Activated CD4-positive, alpha-beta memory T cell treated with anti-CD3 and anti-CD28 coated beads, Interleukin-2, amount 10 ng/mL, durations not matched to agents 7 days and 5 days (primary cell): ENCODE measurements at places on chromosomes 16 and 17.

DNA sequence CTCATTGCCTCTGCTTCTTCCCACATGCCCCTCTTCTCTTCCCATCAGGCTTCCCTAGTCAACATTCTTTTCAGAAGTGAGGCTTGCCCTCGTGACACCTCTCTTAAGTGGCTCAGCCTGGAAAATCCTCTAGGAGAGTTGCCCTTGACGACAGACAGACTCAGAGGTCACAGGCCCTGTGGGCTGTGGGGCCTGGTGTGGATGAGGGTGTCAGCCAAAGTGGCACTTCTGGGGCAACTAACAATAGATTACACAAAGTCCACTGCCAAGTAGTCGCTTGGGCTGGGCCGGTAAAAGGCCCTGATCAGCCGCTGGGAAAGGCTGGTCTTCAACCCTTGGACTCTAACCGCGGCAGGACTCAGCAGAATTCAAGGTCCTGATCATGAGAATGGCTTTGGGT is 33.7 kb upstream of the METTL16 start:
- no peak for DNase-seq

DNA sequence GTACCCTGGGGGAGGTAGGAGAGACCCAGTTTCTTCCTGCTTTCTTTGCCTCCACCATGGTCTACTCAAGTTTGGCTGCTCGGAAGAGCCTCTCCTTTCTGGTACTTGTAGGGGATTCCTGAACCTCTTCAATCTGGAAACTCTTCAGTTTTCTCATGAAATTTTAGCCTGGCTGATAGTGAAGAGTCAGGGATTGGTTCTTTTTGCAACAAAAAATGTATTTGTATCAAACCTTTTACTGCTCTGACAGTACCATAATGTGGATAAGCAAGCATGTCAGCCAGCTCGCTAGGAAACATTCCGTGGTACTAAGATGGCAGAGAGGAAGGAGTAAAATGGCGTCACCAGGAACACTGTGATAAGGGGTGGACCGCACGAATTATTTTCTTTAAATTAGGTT is 55.4 kb downstream of the NUP93 start:
- DNase-seq, result no peak

- no peak for DNase-seq
Observed at GRCh38 chr17:66928949-66929348, 35.6 kb upstream of the CACNG4 start.

GRCh38 chr17:76822184-76822778 is 45.9 kb upstream of the MGAT5B start:
- no peak for DNase-seq

DNA sequence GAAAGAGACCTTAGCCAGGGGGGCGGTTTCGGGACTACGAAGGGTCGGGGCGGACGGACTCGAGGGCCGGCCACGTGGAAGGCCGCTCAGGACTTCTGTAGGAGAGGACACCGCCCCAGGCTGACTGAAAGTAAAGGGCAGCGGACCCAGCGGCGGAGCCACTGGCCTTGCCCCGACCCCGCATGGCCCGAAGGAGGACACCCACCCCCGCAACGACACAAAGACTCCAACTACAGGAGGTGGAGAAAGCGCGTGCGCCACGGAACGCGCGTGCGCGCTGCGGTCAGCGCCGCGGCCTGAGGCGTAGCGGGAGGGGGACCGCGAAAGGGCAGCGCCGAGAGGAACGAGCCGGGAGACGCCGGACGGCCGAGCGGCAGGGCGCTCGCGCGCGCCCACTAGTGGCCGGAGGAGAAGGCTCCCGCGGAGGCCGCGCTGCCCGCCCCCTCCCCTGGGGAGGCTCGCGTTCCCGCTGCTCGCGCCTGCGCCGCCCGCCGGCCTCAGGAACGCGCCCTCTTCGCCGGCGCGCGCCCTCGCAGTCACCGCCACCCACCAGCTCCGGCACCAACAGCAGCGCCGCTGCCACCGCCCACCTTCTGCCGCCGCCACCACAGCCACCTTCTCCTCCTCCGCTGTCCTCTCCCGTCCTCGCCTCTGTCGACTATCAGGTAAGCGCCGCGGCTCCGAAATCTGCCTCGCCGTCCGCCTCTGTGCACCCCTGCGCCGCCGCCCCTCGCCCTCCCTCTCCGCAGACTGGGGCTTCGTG is at the start of gene MAPT:
Gene MAPT (plus strand): TSS at position 533 of the 763 bp plus-strand sequence. CDS start 67,784 bp downstream, outside the sequence.
- DNase-seq, result peak; percentile 81

GRCh38 chr17:45639297-45639849 is 144.7 kb upstream of the CRHR1 start:
- DNase-seq, result peak; percentile 0

DNA sequence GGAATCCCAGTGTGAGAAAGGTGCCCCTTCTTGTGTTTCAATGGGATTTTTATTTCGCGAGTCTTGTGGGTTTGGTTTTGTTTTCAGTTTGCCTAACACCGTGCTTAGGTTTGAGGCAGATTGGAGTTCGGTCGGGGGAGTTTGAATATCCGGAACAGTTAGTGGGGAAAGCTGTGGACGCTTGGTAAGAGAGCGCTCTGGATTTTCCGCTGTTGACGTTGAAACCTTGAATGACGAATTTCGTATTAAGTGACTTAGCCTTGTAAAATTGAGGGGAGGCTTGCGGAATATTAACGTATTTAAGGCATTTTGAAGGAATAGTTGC is 567 bp downstream of the UBB start:
- DNase-seq, result no peak

DNA sequence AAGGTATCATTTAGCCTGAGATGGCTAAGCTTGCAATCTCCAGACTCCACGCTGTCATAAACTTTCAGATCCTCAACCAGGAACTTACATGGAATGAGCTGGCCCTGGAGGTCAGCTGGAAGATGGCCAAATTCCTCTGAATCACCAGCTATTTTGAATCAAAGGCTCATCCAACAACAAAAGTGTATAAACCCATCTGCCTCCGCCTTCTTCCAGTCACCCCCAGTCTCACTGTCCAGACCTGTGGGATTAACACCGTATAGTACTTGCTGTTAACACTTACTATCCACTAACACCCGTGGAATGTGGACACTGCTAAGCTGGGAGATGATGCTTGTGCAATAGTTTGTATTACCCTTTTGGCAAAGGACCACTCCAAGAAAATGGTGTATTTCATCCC is 1.9 kb upstream of the LCMT1 start:
- no peak for DNase-seq

DNA sequence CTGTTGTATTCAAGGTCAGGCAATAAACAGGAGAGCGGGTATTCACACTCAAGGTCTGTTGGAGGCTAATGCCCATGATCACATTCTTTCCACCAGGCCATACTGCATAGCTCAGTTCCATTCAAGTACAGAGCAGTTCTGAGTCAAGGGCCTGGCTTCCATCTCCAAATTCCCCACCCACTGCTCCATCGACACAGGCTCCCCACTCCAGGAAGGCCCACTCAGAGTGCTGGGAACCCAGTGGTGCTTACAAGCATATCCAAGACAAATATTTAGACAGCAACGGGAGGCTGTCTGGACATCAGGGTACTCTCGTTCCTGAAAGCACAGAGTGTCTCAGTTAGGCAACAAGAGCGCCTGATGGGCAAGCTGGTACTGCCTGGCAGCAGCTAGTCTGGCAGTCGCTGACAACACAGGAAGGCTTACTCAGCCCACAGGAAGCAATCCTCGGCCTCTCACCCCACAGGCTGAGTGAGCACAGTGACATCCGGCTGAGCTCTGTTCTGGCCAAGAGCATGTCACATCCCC is 40.9 kb downstream of the RFFL start:
- peak; percentile 86 for DNase-seq
